Activated T-helper 17 cell treated with anti-CD3 and anti-CD28 coated beads, Interleukin-2, amount 50 U/mL, for 72 hours (primary cell): ENCODE measurements at places on chromosomes 4 and X.

DNA sequence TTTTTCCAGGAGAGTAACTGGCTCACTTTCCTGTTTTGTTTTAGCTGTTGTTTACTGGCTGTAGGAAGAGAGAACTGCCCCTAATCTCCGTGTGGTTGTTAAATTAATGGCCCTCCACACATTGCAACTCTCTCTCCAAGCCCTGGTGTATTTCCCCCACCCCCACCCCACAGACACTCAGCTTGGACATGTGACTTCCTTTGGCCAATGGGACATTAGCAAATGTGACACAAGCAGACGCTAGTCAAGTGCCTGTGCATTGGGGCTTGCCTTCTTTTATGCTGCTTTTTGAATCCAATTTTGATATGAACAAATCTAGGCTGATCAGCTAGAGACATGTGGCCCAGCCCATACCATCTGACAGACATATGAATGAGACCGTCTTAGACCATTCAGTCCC, 59.6 kb upstream of the TAB3 start:
- ATAC-seq = no peak
- no peak overlapping the region for H3K27ac ChIP-seq
- H3K4me3 ChIP-seq = no peak overlapping the region
- no peaks in the 10 kb centered on the region for H3K36me3 ChIP-seq

- no peak overlapping the region for H3K4me3 ChIP-seq
- no peak overlapping the region for H3K27ac ChIP-seq
- ATAC-seq = no peak
- H3K27me3 ChIP-seq = no peaks in the 10 kb centered on the region
These were observed 54.4 kb downstream of the MCUB start for GRCh38 chr4:109614466-109614865.

DNA sequence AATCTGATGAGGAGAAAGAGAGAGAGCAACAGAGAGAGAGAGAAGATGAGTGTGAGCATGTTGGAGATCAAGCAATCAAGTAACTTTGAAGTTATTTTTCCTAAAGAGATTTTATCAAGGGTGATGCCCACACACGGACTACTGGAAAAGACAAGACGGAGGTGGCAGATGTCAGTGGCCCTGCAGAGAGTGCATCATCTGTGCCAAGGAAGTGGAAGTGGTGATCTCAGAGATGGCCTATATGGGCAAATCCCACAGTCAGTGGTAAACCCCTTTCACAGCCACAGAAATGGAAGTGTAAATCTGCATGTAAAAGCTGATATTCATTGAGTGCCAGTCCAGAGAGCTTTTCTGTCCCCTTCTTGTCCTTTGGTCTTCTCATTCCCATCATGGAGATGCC, 577.2 kb upstream of the AADAT start:
- H3K4me3 ChIP-seq = no peak overlapping the region
- H3K27me3 ChIP-seq = no peaks in the 10 kb centered on the region
- no peaks in the 10 kb centered on the region for H3K36me3 ChIP-seq
- H3K4me1 ChIP-seq = no peaks in the 10 kb centered on the region

GRCh38 chrX:75155447-75155826, 646 bp downstream of the ABCB7 start:
- ATAC-seq = peak; percentile 65
- H3K4me3 ChIP-seq = peak overlapping the region; percentile 99
- peaks cover 21% of the 10 kb centered on the region for H3K4me1 ChIP-seq
